ENCODE measurements at places on chromosomes 1 and 21.

DNA sequence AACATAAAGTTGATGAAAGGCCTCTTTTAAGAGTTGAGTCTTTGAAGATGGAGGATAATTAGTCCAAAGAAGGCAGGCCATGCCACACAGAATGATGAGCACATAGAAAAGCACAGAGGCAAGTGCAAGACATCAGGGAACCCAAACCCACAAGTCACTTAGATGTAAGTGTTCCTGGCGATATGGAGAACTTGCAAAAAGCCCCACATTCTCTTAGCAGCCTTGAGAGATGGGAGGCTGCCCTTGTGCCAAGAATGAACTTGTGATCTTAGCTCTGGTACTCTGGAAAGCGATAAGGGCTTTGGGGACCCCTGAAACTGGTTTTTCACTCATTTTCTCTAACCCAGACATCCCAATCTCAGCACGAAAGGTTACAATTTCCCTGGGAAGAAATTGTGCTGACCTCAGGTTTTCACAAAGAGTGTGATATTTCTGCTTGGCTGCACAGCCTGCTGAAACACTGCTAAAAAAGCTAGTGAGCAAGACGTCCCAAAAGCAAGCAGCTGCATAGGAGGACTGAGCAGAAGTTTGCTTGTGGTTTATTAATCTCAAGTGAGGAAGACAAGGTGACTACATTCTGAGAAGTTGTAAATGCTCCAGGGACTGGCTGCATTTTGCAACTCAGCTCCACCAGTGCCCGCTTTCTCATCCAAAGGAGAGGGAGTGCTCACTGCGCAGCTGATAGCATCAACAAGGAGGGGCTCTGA, 496.9 kb upstream of the CAMK1G start:
- no peak for DNase-seq

GRCh38 chr21:42061195-42061985, 9.7 kb upstream of the UMODL1 start:
- no peak for DNase-seq

- DNase-seq = no peak
Observed at GRCh38 chr1:93616221-93616995, 65.2 kb downstream of the BCAR3 start.

GRCh38 chr1:6958407-6959030, 173.3 kb downstream of the CAMTA1 start:
- no peak for DNase-seq

- DNase-seq = no peak
Observed at GRCh38 chr1:238239343-238239742, 348.6 kb upstream of the ZP4 start.

GRCh38 chr1:34324879-34325440, 148.3 kb downstream of the C1orf94 start:
- DNase-seq = no peak

DNA sequence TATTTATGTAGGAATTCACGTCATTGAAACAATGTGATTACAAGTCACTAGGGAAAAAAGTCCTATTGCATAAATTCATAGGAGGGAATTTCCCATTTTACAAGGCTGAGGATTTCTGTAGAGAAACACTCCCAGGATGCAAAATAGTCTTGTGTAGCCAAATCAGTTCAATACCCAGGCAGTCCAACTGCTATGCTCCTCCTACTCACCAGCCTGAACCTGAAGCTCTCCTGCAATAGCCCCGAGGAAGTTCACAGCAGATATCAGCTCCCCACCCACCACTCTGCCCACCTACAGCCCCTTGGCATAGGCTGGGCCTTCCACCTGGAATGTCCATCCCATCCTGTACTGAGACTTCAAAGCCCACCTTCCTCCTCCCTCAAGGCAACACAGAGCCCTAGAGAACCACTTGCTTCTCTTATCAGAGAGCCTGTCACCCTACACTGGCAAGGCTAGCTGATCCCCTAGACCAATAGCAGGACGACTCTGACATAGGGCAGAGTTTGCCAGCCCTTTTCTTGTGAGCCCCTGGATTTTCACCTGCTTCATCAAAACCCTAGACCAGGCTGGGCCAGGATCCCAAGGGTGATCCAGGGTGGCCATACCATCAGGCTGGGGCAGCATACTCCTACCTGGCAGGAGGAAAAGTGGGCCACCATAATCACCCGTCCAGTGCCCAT, 1.5 kb downstream of the LSS start:
- no peak for DNase-seq

- DNase-seq = no peak
Observed at GRCh38 chr1:110087812-110088738, 17.6 kb upstream of the ALX3 start.

- no peak for DNase-seq
Observed at GRCh38 chr1:100265562-100265930, 470 bp upstream of the RTCA start.

GRCh38 chr1:10494754-10495474, 20.2 kb downstream of the PEX14 start:
- no peak for DNase-seq

GRCh38 chr1:61193808-61194207, 111.4 kb downstream of the NFIA start:
- no peak for DNase-seq

- no peak for DNase-seq
Observed at GRCh38 chr1:234851450-234852438, 241.8 kb upstream of the IRF2BP2 start.

GRCh38 chr21:46038871-46039397, 57.4 kb downstream of the COL6A1 start:
- no peak for DNase-seq

DNA sequence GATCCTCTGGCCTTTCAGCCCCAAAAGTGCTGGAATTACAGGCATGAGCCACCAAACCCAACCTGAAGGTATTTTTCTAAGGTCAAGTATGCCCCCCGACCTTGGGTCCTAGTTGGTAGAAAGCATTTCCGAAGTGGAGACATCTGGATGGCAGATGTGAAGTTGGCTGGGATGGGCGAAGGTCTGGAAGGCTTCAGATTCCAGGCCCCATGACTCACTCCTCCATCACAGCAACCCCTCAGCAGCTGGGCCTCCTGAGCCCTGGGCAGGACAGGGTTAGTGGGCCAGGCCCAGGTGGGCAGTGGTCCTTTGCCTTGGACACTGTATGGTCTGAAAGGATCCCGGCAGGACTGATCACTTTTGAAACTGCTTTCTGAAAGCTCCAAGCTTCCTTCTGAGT, 23.3 kb downstream of the NAV1 start:
- DNase-seq = no peak

DNA sequence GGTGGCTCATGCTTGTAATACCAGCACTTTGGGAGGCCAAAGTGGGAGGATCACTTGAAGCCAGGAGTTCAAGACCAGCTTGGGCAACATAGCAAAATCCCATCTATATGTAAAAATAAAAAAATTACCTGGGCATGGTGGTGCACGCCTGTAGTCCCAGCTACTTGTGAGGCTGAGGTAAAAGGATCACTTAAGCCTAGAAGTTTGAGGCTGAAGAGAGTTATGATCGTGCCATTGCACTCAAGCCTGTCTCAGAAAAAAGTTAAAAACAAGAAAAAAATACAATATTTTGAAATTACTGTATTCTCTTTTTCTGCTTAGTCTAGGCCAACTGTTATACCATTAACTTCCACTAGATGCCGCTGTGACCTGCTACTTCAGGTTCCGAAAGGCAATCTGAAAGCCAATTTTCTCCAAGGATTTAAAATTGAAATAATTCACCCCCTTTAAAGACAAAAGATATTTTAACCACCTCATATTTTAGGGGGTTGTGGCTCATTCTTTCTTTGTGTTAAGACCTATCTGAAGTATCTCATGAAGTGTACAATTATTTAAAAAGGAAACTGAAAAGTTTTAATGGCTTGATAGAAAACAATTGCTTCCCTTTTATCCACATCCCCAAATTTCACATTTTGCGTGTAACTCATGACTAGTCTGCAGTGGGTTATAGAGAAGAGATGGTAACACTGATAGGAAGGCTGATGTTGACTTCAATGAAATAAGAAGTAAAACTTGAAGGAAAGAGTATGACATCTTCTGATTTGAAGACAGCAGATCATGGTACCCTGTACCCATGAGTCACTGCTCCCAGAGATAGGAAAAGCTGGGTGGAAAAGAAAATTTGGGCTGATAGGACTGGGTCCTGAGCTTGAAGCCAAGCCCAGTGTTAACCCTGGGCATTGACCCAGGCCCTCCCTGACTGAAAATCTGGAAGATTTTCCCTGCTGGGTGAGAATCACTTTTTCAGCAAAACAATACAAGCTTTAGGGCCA, 24.4 kb upstream of the CLDN14 start:
- no peak for DNase-seq

DNA sequence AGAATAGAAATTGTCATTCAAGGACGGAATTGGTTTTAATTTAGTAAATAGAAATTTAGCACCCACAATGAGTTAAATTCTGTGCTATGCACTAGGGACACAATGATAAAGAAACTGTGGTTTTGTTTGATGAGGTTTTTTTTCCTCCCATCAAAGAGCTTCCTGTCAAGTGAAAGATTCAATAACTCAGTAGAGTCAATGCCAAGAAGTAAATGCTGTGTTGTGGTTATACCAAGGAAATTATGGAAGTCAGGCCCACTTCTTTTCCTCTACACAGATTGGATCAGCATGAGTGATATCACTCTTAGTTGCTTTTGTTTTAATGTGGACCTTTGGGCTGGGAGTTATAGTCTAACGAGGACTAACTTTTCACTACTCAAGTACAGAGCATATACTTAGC, 1269.6 kb upstream of the ADGRL2 start:
- no peak for DNase-seq

DNA sequence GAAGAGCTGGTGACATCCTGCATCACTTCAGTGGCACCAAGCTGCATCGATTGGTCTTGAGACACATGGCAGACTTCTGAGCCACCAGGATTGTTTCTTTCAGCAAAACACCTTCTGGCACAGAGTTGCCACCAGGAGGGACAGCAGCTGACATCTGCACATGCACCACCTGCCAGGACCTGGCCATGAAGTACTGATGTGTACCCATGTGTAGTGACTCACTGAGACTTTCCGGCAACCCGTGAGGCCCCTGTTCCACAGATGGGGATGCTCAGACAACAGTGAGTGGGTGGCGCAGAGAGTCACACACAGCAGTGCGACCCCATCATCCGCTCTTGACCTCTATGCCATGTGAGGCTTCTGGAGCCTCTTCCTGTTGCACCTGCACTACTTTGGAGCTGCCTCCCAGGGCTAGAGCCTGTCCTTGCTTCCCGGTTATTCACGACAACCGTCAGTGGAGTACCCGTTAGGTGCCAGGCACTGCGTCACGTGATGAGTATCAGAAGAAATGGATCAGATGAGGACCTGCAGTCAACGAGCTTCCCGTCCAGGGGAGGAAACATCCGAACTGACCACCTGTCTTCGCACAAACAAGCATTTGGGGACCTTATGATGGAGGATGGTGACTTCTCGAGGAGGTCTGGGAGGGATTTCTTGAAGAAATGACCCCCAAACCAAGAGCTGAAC, 80.5 kb upstream of the VAMP3 start:
- no peak for DNase-seq

DNA sequence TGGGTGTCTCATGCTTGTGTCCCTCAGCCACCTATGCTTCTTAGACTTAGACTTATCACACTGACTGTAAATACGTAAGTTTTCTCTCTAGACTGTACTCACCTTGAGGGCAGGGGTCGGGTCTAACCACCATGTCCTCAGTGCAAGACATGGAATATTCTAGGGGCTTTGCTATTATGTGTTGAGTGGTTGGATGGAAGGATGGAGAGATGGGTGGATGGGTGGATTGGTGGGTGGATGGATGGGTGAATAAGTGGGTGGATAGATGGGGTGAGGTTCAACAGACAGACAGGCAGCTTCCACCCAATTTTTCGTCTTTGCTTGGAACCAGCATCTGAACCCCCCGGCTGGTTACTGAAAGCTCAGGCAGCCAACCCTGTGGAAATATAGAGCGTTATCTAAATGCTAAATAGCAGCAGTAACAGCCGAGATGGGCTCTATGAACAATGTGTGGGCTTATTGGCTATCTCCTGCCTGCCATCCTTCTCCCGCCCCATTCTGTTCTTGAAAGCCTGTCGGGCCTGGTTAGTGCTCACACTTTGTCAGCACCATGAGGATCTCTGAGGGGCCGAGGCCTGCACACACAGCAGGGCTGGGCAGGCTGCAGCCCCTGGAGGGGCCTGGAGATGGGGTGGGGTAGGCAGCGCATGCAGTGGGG, 130.7 kb downstream of the ACTL8 start:
- DNase-seq = no peak

DNA sequence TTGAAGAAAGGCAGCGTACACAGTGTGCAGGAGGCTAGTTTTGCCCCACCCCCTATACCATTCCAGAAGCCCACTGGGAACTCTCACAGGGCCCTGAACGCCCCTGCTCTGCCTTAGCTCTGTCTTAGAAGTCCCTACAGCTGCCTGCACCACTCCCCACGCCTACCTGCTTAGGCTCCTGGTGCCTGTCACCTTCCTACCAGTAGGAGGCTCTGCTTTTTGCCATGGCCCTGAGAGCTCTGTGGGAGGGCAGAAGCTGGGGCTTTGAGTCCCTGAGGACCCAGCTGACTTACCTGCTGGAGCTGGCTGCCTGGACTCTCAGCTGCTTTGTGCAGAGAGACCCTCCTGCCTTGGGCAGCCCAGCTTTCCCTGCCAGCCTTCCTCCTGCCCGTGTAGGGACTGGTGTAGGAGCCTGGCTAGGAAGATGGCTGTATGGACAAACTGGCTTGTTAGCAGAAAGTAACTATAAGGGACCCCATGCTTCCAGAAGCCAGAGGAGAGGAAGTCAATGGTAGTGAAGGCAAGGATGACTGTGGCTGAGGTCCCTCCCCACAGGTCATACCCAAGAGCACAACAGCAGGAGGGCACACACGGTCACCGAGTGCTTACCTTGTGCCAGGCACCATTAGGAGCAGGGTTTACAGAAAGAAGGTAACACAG, 9.8 kb upstream of the CELSR2 start:
- DNase-seq = no peak

DNA sequence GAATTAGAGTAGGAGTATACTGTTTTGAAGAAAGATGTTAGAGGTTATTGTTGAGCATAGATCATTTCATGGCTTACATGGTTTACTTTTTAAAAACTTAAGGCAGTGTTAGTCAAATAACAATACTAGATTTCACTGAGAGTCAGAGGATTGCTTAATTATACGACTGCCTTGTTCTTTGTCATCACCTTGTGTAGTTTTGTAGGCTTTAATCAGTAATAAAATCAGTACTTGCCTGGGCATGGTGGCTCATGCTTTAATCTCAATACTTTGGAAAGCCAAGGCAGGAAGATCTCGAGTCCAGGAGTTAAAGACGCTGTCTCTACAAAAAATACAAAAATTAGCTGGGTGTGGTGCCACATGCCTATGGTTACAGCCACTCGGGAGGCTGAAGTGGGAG, 41.3 kb upstream of the GPR52 start:
- DNase-seq = no peak
